Left ventricle myocardium superior (tissue), 1 donor: ENCODE measurements at places on chromosomes 4 and X. TPM values are rescaled to one million over a fixed set of nuclear protein-coding genes. Genes with fewer than 3 reads are reported as not detected.
A peak's percentile ranks its signal among the peaks of the same experiment; 100 is the strongest.

GRCh38 chrX:86149119-86149518, 868 bp downstream of the DACH2 start:
- no peak for DNase-seq

DNA sequence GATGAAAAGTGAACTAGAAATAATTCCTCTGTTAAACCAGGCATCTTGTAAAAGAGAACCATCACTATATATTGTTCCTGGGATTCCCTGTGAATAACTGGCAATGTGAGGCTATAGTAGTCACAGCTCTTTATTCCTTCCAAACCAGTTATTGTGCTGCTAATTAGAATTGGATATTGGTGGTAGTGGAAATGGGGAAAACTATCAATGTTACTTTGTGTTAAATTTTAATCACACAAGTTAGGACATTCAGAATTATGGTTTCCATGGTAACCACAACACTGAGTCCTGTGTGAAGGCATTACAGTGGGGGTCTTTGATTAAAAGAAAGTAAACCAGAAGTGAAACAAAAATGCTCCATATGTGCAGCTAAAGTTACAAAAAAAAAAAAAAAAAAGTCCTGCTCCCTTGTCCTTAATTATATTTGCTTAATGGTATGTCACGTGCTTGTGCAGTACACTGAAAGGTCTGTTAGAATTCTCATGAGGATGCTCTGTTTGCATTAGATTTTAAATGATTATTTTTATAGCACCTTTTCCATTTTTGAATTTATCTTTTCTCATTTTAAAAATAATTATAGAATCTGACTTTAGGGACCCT, 200.4 kb downstream of the ADGRL3 start:
- DNase-seq: no peak

The BEX1 gene
- total RNA-seq: 0.50 TPM

DNA sequence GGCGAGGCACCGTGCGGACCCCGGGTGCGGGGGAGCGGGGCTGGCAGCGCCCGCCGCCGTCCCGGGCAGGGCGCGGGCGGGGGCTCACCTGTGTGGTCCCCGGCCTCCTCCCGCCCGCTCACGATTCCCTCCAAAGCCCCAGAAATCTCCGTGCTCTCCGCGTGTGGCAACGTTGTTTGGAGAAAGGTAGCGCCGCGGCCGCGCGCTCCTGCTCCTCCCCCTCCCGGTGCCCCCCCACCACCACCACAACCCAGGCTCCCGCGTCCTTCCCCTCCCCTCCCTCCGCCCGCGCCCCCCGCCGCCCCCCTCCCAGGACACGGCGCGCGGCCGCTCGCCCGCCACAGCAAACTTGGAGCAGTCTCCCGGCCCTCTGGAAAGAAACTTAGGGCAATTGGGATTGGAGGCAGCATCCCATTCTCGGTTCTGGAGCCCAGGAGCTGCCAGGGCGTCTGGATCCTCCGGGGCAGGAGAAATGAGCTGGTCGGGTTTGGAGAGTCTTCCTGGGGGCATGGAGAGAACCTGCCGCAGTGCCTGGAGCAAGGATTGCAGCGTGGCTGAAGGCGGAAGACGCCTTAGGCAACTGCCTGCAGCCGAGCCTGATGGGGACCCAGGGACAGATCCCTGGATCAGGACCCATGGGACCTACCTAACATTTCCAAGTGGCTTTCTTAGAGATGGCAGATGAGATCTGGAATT, 855 bp downstream of the KLF3 start:
- peak; percentile 67 for DNase-seq

DNA sequence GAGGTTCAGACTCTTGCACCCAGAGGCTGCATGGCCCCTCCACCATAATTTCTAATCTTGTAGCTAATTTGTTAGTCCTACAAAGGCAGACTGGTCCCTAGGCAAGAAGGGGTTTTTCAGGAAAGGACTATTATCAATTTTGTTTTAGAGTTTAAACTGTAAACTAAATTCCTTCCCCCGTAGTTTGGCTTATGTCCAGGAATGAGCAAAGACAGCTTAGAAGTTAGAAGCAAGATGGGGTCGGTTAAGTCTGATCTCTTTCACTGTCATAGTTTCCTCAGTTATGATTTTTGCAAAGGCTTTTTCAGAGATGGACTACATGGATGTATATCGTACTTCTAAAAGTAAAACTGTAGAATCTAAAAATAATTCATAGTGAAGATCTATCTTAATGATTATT, 258.1 kb upstream of the IL1RAPL1 start:
- DNase-seq: no peak

The PDE6B gene
- total RNA-seq: 2.1 TPM

DNA sequence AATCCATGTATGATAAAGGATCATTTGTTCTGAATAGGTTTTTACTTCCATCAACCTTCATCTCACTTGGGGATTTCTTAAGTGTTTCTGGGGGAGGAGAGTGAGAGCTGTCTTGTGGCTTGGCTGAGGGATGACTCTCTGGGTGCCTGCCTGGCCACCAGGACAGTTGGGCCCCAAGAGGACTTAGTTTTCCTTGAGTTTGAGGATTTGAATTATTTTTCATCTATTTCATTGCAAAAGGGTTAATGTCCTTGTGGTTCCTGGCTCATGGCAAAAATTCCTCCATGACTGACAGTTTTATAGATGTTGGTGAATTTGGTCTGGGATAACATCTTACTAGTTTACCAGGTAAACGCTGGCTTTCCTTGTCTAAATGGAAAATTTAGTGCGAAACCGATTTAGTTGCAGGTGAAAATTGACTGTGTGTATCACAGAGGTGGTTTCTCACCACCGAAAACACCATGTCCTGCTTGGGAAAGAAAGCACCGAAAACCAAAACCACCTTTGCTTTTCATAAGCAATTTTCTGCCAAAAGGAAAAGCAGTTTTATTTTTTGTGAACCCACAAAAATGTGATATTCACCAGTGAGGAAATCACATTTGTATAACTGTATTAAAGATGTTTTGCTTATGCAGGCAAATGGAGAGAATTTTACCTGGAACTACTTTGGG, 331.3 kb upstream of the SFRP2 start:
- DNase-seq: no peak

The SNCA gene
- 4.6 TPM for total RNA-seq

DNA sequence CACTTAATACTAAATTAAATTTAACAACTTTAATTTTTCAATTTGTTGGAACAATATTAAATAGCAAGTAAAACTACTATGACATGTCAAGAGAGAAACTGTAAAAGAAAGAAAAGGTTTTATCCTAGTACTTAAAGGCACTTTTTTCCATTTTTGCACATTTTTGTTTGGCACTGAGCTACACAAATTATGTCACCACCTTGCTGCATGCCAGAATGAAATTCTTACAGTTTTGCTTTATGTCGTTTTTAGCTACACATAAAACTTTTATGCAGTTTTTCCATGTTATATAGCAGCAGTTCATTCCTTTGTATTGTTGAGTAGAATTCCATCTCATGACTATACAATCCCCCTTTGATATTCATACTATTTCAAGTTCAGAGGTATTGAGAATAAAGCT, 99.1 kb upstream of the RXFP1 start:
- no peak for DNase-seq

The RNF128 gene
- 0.15 TPM for total RNA-seq

DNA sequence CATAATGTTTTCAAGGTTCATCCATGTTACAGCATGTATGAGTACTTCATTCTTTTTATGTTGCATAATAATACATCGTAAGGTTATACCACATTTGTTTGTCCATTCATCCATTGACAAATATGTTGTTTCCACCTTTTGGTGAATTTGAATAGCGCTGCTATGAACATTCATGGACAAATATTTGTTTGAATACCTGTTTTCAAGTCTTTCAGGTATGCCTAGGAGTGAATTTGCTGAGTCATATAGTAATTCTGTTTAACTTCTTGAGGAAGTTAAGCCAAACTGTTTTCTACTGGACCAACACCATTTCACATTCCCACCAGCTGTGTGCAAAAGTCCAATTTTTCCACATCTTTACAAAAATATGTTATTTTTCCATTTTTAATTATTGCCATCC, 31.5 kb downstream of the IRS4 start:
- no peak for DNase-seq

The PHEX gene
- total RNA-seq: 0.10 TPM

The NBDY gene
- total RNA-seq: 22.1 TPM

The PLAC8 gene
- 1.1 TPM for total RNA-seq

GRCh38 chr4:116122124-116122523, 963.3 kb downstream of the TRAM1L1 start:
- no peak for DNase-seq

DNA sequence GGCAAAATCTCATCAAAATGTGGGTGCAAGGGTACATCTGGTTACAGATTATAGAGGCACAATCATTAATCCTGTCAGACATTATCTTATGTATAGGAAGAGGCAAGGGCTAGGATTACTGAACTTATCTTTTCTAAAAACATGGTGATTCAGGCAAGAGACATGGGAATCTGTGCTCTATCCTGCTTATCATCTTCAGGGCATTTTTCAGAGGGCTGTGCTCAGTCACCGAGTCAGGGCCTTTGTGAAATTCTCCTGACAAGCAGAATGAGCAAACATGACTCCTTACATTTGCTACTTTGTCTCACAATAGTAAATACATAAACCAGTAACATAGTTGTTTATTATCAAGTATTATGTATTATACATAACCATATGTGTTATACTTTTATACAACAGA, 84.2 kb upstream of the KCTD8 start:
- no peak for DNase-seq

- no peak for DNase-seq
Observed at GRCh38 chr4:72449705-72450104, 119.3 kb downstream of the ADAMTS3 start.

DNA sequence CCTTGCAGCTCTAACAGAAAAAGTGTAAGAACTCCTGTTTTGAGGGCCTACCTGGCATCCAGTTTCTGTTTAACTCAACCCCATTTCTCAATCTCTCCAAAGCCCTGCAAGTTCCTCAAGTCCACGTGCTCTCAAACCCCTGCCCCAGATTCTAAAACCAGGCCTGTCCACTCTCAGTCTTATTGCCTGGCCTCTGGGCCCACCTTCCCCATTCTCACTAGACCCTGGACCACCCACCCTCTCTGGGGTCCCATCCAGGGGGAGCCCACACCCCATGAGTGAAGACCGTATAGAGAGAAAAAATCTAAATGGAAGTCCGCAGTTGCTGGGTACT, 58.3 kb downstream of the TLR10 start:
- no peak for DNase-seq

DNA sequence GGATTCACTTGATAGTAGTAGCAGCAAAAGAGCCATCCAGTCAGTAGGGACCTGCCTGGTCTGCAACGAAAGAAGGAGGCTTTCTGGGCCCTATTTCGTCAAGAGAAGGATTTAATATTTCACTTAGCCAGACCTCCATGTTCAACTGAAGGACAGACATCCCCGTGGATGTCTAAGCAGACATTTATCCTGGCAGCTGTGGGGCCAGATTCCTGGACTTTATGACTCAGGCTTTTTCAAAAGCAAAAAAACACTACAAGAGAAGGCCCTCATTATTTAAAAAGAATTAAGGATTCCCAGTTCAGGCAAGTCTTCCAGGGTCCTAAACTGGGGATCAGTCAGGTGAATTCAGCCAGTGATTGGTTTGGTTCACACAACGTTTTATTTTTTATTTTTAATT, 88.5 kb upstream of the TSPAN5 start:
- DNase-seq: no peak

The FABP2 gene
- total RNA-seq: not detected

- DNase-seq: no peak
Observed at GRCh38 chrX:20988118-20988517, 386.1 kb upstream of the CNKSR2 start.
